Fibroblast of gingiva (primary cell): ENCODE measurements at places on chromosomes 7 and 10.

- no peak for DNase-seq
Measured at GRCh38 chr7:98085674-98086073, 21.0 kb upstream of the LMTK2 start.

- DNase-seq, result no peak
Measured at GRCh38 chr7:12815871-12816270, 128.4 kb downstream of the ARL4A start.

- DNase-seq, result no peak
Measured at GRCh38 chr7:139594911-139595476, 71.5 kb downstream of the CLEC2L start.

DNA sequence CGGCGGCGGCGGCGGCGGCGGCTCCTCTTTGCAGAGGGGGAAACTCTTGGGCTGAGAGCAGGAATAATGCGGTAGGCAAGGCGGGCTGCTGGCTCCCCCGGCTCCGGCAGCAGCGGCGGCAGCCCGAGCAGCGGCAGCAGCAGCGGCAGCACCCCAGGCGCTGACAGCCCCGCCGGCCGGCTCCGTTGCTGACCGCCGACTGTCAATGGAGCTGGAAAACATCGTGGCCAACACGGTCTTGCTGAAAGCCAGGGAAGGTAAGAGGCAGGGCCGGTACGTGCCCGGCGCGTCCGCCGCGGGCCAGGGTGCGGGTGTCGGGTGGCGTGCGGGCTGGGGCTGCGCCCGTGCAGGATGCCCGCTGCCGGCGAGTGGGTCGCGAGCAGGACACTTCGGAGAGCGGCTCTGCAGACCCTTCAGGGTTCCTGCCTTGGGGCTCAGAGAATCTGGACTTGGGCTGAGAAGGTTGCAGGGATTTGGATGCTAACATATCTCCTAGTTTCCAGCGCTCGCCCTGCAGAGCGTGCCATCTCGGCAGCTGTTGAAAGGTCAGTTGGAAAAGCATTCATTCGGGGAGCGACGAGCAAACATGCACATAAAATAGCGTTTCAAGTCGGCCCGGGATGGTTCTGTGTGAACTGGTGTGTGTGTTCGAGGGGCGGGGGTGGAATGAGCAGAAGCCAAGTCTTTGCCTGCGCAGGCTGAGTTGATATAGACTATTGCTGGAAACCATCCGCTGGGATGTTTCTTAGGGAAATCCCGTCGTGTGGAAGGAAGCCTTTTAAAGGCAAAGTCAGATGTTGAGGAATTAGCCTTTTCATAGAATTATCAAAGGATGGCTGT, 562 bp downstream of the GRK5 start:
- DNase-seq, result peak; percentile 50

DNA sequence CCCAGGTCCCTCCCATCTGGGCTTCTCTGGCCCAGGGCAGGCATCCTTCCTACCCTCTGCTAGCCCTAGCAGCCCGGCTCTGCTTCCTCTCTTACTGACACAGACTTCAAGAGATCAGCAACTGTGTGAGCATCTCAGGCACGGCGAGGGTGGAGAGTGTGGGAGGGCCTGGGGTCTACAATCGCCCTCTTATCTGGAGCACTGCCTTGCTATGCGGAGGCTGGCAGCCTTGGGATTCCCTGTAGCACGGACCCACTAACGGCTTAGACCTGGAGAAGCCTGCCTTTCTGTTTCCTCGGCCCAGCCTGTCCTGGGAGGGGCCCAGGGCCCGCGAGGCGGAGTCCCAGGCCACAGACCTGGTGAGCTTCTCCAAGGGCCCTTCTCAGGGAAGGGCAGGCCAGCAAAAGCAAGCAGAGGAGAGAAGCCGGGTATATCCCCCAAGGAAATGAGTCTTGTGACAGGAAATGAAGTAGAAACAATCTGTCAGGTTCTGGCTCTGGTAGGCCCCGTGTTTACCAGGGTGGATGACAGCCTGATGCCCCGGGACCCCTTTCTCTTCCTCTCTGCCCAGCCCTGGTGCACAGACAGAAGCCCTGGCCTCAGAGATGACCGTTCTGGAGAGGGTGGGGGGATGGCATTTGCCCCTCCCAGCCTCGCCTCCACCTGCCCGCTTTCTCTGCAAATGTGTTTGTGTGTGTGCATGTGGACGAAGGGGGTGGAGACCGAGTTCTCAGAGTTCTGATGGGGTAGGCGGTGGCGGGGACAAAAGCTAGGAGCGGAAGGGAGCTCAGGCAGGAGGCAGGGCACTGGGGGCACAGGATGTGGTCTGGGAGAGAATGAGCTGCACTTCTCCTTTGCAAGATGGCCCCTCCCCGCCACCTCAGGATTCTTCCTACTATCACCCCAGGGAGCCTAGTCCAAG, 2.5 kb downstream of the LRCH4 start:
- no peak for DNase-seq

- no peak for DNase-seq
Measured at GRCh38 chr7:98930464-98930863, 52.1 kb downstream of the TRRAP start.

DNA sequence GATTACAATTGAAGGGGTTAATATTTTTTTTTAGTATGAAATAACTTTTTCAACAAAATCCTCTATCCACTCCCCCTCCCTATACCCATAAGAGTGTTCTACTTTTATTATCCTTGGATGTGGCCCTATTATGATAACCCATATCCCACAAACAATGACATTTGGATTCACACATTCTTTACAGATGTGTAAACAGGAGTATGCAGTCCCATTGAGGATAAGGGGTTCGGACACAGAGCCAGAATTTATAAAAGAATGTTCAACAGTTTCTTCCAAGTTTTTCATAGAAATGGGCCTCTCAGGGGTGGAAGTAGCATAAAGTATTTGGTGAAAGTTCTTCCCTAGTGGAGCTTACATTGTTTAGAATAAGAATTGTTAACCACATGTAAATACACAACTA, 16.1 kb upstream of the PCLO start:
- peak; percentile 2 for DNase-seq

DNA sequence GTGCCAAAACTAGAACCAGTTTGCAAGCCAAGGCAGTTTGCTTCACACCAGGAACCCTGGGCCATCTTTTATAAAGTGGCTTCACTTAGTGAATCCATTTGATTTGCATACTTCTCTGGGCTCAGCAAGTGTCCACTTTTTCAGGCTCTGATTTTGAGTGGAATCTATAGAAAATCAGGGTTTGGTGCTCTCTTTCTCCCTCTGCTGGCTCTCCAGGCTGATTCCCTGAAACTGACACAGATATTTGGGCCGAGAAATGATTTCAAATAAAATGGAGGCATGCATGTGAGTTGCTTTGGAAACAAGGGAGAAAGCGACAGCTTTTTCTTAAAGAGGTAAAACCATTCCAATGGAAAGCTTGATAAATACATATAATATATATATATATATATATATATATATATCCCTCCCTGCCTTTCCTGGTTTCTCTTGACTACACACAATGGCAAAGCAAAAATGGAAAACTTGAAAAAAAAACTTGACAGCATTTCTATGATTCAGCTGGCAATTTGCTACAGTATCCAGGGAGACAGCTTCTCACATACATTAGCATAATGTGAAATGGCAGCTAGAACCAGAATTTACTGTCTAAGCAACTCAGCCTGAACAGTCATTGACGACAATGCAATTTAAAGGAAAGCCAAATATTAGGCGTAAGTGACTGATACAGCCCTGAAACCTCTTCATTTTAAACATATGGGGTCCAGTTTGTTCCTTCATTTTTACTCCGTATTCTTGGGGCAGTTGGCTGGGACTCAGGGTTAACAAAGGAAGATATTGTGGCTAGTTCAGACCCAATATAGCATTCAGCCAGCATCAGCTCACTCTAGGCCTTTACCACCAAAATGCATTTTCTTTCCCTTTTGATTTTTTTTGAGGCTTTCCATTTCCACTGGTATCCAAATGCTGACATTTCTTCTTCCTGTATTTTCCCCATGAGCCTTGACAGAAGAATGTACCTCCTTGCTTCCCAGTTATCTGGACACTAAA, 188.5 kb downstream of the TMEM178B start:
- no peak for DNase-seq

GRCh38 chr10:103265717-103266329, 11.1 kb upstream of the INA start:
- peak; percentile 57 for DNase-seq

DNA sequence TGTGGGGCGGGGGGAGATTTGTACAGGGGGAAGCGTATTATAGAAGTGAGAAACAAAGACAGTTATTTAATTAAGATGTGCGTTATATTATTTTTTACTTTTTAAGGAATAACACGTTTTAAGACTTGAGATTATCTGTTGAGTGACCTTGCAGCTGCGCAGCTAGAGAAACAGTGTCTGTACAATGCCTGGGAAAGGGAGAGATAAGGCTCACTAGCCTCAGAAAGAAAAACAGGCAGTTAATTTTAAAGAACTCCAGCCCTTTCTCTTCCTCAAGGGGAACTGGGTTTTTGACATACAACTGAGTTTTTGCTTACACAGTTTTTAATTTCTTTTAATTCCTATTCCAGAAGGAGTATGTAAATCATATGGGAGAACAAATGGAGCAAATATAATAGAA, 50.7 kb downstream of the LMBR1 start:
- DNase-seq, result no peak

- no peak for DNase-seq
Measured at GRCh38 chr10:69733791-69734261, 67.9 kb upstream of the COL13A1 start.

DNA sequence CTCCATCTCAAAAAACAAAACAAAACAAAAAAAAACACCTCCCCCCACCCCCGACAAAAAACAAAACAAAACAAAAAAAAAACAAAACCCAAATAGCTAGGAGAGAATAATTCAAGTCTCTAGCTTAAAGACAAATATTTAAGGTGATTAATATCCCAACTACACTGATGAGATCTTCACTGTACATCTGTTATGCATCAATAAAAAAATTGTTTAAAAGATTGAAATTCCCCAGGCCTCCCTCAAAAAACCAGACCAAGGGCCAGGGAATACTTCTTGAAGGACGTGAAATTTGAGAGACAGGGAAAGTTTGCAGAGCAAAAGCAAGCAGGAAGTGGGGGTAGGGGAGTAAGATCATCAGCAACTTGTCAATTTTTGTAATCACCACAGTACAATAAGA, 232.6 kb downstream of the REEP3 start:
- no peak for DNase-seq

GRCh38 chr10:110355141-110355831, 50.6 kb upstream of the SMNDC1 start:
- no peak for DNase-seq

- DNase-seq, result no peak
Measured at GRCh38 chr7:121730869-121731268, 142.1 kb upstream of the PTPRZ1 start.

GRCh38 chr10:69874449-69874848, 72.7 kb downstream of the COL13A1 start:
- DNase-seq, result peak; percentile 57

- no peak for DNase-seq
Measured at GRCh38 chr7:2738766-2739549, 51.0 kb downstream of the AMZ1 start.

GRCh38 chr10:3805791-3806461, 20.9 kb upstream of the KLF6 start:
- peak; percentile 89 for DNase-seq

DNA sequence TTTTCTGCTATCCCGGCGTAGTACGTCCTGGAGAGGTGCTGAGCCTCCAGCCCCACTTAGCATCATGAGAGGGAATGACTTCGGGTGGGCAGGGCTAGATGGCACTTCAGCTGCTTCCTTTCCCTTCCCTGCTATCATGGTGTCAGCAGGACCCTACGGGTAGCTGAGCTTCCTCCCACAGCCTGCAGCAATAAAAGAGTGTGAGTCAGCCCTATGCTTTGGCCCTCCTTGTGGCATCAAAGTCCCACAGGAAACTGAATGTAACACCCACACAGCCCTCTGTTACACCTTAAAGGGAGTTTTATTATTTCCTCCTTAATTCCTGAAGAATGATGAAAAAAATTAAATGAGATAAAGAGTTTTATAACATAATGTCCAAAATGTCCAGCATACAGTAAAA, 458.1 kb downstream of the RPS24 start:
- DNase-seq, result no peak

DNA sequence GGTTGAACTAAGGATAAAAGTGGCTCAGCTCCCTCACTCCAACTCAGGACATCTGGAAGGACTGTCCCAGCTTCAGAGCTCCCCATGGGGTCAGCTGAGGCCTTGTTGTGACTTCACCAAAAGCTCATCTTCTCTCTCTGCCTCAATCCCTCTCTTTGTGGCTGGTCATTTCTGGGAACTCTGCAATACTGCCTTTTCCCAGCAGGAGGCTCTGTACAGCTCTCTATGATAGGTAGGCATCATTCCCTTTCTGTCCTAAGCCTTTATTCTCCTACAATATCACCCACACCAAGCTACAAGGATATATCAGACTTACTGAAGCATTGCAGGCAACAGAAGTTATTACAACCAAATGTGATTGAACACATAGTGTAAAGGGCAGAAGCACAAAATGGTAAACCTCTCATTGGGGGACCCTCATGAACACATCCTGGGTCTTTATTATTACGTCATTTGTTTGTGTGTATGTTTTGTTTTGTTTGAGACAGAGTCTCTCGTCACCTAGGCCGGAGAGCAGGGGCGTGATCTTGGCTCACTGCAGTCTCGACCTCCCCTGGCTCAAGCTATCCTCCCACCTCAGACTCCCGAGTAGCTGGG, 36.7 kb upstream of the PRPS1L1 start:
- peak; percentile 9 for DNase-seq

- DNase-seq, result no peak
Measured at GRCh38 chr10:124792998-124793352, 1.3 kb upstream of the EEF1AKMT2 start.

- DNase-seq, result no peak
Measured at GRCh38 chr7:98745722-98746318, 124.0 kb downstream of the TMEM130 start.

- peak; percentile 86 for DNase-seq
Measured at GRCh38 chr10:11875494-11876281, 52.5 kb downstream of the PROSER2 start.

GRCh38 chr10:78529262-78529661, 495.6 kb downstream of the RPS24 start:
- no peak for DNase-seq

GRCh38 chr10:95741807-95742467, 14.0 kb upstream of the ENTPD1 start:
- no peak for DNase-seq
